ENCODE measurements at places on chromosomes 5 and 9.

DNA sequence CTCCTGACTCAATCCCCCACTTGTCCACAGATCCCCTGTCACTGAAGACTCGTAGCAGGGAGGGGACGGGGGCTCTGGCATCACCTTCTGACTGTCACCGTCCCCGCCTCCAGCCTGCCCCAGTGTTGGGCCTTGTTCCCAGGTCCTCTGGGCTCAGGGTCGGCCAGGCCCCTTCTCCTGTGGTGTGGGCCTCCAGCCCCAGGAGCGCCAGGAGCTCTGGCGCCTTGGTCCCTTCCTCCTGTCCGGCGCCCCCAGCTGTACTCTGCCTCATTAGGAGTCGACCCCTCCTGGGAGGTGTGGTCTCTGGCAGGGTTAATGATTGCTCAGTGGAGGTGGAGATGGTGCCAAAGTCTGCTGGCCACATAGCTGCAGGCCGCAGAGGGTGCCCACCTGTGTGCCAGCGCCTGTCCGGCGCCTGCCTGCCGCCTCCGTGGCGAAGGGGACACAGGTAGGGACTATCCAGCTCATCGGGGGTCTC is at the start of gene CDHR2:
TSS of gene CDHR2 (plus strand) at position 376 of the 478 bp plus-strand sequence. CDS start 16,011 bp downstream, outside the sequence.
- no peak for DNase-seq

- DNase-seq: no peak
Observed at GRCh38 chr5:22926574-22926973, 73.4 kb upstream of the CDH12 start.

- DNase-seq: no peak
Observed at GRCh38 chr9:3828495-3828894, 302.7 kb upstream of the RFX3 start.

GRCh38 chr9:3285365-3286161 is 240.2 kb downstream of the RFX3 start:
- no peak for DNase-seq

- no peak for DNase-seq
Observed at GRCh38 chr5:73238873-73239272, 65.9 kb downstream of the TMEM174 start.

Measured in CD8-positive, alpha-beta memory T cell (primary cell).